ENCODE measurements at places on chromosomes 3 and 15.
A peak's percentile ranks its signal among the peaks of the same experiment; 100 is the strongest.

DNA sequence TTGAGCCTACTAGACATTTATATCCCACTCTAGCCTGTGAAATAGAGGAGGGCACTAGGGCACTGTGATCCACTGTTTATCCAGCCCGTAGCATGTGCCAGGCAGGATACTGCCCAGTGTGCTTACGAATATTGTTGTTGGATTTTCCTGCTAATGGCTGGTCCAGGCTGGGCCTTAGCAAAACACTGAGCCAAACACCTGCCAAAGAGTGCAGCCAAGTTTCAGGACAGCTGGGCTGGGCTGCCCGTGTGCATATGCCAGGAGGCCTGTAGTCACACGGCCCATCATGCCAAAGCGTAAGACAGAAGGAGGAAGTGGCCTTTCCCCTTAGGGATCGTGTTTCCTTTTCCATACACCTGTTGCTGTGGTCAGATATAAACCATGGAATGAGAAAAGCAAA is 54.5 kb upstream of the ABHD10 start:
- DNase-seq: no peak

DNA sequence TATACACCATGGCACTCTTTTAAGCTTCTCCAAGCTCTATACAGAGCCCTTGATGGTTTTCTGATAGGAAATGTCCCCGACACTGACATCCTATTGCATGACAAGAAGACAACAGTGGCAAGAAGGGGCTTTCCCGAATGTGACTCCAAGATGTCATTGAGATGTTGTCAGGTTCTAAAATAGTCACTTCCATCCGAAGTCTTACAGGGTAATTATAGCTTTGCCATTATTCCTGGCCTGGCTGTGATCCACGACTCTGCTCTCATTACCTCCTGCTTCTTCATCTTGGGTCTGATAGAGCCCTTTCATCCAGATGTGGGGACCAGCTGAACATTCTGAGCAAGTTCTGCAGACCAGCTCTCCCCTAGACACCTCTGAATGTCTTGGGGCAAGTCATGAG is 40.6 kb upstream of the ADAMTS9 start:
- DNase-seq: no peak

DNA sequence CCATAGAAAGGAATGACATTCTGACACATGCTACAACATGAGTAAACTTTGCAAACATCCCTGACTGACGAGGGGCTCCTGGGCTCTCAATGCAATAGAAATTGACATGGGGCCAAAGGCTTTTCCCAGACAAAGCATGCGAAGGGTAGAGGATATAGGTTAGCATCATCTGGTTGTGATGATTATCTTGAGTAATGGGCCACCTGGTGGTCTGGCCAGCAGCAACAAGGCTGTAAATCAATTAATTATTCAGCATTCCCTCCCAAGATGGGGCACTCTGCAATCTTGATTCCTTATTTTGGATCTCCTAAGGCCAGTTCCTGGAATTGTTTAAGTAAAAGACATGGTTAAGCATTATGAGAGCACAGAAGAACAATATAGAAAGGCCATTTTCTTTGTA is 99.2 kb downstream of the AGBL1 start:
- no peak for DNase-seq

DNA sequence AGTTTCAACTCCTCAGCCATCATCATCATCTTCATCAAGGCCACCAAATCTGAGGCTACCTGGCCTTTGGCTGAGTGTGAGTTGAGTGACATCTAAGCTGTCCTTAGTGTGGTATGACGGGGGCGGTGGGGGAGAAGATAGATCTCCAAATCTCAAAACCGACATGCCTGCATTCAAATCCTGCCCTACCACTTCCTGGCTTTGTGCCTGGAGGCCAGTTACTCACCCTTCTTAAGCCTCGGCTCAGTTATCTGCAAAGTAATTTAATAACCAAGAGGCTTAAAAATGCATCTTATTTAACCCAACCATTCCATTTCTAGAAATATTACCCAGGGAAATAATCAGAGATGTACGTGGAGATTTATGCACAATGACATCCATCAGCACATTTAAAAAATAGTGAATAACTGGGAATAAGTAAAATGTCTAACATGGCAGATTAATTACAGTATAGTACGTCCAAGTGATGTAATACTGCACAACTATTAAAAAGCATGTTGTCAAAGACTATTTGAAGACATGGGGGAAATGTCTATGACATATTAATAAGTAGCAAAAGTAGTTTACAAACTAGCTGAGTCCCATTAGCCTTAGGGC is 167.4 kb downstream of the NTRK3 start:
- no peak for DNase-seq

DNA sequence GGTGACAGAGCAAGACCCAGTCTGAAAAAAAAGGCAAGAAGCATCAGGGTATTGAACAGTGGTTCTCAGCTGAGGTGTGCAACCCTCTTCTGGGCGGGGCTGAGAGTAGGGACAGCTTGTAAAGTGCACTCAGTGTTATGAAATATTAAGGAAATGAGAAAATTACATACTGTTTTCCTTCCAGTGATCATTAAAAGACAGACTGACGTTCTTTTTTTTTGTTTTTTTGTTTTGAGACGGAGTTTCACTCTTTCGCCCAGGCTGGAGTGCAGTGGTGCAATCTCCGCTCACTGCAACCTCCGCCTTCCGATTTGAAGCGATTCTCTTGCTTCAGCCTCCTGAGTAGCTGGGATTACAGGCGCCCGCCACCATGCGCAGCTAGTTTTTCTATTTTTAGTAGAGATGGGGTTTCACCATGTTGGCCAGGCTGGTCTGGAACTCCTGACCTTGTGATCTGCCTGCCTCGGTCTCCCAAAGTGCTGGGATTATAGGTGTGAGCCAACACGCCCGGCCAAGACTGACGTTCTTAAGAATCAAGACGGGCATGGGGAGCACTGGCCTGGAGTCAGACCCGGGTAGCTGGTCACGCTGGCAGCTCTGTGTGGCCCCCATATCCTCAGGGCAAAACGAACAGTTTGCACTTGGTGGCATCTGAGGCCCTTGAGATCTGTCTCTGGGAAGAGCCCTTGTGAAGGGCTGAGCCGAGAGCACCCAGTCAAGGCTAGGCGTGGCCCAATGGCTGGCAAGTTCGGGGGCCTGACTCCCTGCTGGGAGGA is 11.4 kb downstream of the MAN2A2 start:
- DNase-seq: no peak

GRCh38 chr3:186236357-186237020 is 125.5 kb downstream of the DGKG start:
- no peak for DNase-seq

- no peak for DNase-seq
These were observed 239.1 kb downstream of the LRRN1 start for GRCh38 chr3:4038351-4038750.

DNA sequence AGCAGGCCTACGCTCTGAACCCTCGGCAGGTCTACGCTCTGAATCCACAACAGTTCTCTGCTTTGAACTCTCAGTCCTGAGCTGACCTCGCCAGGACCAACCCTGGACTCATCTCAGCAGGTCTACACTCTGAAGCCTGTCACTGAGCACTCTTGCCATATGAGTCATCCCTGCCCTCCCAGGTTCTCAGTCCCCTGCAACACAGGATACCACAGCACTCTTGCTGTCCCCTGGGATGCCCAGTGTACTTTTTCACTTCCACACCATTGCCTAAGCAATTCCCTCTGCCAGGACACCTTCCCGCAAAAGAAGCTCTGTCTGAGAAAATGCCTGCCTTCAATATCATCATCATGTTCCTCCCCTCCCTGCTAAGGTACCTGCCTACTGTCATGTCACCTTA is 42.0 kb downstream of the NUP210 start:
- DNase-seq: no peak

GRCh38 chr15:37576952-37577351 is 357.5 kb upstream of the TMCO5A start:
- DNase-seq: no peak

- DNase-seq: peak; percentile 78
These were observed 44.4 kb upstream of the FAN1 start for GRCh38 chr15:30859091-30859874.

DNA sequence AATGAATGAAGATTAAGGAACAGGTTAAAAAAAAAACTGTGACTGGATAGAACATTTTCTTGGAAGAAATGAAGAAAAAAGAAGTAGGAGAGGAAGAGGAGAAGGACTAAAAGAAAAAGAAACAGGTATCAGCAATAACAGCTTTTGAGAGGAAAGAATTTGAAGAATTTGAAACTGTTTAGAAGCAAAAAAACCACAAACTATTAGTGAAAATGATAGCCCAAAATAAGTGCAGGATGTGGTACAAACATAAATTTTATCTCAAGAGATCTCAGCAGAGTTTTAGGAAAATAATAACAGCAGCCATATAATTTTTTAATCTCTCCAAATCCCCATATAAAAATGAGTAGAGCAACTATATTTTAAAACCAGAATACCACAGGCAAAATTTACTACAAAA is 8.8 kb upstream of the A4GNT start:
- DNase-seq: no peak

DNA sequence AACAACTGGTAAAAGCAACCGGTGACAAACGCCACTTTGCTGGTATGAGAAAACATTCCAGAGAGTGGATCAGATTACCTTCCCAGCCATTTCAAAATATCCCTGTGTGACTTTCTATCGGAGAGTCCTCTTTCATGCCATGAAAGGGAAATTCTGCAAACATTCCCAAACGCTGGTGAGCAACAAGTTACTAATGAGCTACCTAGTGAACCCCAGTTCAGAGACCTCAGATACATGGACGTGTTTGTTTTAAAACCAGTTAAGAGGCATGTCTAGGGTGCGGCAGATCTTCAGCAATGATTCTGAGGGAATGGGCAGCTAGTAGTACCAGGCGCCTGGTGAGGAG is 418.2 kb upstream of the NR2F2 start:
- no peak for DNase-seq

GRCh38 chr3:126679831-126680666 is 24.0 kb upstream of the CHCHD6 start:
- peak; percentile 66 for DNase-seq

DNA sequence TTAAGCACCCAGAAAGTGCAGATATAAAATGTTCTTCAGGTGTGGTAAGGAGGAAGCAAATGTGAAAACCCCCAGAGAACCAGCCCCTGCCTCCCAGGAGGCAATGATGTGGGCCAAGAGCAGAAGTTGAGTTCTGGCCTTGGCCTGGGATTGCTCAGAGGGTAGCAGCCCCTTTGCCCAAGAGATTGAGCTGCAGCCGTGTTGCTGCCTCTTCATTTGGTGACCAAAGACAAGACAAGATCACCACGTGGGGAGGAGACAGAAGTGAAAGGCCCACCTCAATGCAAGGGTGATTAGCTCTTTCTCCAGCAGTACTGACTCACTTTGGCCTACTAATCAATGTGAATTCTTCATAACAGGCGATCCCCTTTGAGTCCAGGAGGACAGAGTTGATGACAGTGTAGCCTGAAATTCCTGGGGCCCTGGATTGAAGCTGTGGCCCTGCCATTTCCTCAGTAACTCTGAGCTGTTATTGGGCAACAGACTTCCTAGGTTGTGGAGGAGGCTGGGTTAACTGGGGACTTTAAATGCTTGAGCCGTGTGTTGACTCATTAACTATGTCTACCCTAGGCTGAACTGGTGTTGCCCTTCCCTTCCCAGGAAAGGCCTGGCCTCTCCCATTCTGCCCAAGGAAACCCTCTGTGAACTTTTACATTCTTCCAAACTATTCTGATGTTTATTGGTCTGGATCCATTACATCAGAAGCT is 86.5 kb downstream of the ST6GAL1 start:
- peak; percentile 14 for DNase-seq

DNA sequence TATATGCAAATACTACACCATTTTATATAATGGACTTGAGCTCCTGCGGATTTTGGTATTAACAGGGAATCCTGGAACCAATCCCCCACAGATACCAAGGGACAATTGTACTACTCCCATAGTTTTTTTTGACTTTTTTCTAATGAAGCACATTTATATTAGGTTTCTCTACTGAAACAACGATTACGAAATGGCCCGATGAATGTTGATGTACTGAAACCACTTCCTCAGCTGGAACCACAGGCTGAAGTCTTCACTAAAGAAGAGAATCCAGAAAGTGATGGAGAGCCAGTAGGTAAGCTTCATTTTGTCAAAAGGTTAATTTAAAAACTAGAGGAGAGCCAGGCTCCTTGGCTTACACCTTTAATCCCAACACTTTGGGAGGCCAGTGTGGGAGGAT is 121.5 kb upstream of the LRRFIP2 start:
- DNase-seq: no peak

DNA sequence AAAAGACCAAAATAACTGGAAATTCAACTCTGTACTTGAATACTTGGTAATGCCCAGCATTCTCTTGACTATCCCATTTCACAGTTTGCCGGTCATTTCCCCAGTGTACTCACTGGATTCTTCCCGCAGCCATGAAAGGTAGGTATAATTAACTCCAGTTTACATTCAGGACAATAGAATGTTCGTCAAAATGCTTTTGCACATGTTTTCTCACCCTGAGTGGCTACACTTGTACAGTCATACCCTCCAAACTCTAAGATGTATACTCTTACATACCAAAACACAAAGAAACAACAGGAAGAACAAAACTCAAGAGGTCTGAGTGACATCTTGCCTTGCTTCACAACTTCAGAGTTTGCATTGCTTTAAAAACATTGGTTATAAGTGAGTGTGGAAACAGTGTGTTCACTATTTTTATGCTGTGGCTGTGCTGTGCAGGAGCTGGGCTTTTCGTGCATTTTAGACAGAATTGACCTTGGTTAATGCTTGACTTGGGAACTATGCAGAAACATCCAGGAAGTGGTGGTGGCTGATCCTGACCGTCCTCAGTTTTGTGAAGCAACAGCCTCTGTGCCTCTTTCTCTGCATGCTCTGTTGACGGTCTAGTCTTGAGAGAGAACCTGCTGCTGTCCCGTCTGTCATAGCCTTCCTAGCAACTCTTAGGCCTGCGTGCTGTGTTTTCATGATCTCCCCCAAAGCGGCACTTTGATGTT is 90.5 kb downstream of the IGF1R start:
- no peak for DNase-seq

- DNase-seq: no peak
These were observed 187.0 kb downstream of the CDIN1 start for GRCh38 chr15:36766449-36766848.

DNA sequence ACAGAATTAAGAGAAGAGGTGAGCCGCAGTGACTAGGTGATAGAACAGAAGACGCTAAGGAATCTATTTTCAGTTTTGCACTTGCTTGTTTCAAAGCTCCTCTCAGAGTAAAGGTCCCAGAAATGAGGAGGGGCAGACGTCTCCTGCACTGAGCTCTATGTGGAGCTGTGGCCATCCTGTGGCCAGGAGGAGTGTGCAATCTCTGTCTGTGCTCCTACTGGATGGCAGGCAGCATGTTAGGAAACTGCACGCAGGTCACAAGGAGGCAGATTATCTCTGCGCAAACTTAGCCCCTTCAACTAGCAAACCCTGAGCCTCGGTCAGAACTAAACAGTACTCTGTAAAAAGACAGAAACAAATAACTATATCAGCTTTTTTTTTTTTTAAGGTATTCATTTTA is 31.1 kb upstream of the PPIB start:
- no peak for DNase-seq
